ENCODE measurements at places on chromosomes 3 and 15.

GRCh38 chr3:42678447-42678846, 6.9 kb upstream of the KLHL40 start:
- no peak for DNase-seq

DNA sequence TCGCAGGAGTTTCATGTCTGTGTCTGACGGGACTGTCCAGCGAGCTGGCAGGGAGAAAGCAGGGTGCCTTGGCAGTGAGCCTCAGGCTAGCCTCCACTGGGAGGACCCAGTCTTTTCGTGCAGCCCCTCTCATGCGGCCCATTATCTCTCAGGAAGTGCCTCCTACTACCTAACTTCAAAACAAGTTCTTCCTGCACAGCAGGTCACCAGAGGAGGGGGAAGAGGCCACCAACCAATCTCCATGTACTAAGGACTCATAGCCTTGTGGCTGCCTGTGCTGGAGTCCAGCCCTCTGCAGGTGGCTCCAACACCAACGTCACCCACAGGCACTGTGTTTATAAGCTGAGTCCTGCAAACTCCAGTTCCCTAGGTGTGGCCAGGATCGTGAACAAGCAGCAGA, 4.8 kb downstream of the VIPR1 start:
- DNase-seq, result no peak

DNA sequence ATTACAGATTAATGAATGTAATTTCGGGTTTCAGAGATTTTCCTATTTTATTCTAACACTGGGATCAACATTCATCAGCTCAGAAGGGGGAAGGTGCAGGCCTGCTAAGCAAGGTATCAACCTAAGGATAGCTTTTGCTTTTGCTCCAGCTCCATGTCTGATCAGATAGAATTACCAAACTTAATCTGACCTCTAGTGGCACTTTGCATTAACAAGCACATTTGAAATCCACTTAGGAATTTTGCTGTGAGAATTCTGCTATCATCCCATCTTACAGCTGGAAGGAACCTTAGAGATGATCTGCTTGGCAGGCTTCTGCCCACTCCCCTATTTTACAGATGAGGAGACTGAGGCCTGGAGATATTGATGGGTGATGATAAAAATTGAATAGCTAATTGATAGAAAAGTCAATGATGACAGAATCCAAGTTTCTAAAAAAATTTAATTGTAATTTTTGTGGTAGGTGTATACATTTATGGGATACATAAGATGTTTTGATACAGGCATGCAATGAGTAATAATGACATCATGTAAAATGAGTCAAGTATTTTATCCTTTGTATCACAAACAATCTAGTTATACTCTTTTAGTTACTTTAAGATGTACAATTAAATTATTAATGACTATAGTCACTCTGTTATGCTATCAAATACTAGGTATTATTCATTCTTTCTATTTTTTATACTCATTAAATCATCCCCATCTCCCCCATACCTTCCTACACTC, 209.2 kb upstream of the ZPLD1 start:
- DNase-seq, result no peak

- DNase-seq, result no peak
These were observed 35.2 kb downstream of the NR1I2 start for GRCh38 chr3:119817071-119817470.

DNA sequence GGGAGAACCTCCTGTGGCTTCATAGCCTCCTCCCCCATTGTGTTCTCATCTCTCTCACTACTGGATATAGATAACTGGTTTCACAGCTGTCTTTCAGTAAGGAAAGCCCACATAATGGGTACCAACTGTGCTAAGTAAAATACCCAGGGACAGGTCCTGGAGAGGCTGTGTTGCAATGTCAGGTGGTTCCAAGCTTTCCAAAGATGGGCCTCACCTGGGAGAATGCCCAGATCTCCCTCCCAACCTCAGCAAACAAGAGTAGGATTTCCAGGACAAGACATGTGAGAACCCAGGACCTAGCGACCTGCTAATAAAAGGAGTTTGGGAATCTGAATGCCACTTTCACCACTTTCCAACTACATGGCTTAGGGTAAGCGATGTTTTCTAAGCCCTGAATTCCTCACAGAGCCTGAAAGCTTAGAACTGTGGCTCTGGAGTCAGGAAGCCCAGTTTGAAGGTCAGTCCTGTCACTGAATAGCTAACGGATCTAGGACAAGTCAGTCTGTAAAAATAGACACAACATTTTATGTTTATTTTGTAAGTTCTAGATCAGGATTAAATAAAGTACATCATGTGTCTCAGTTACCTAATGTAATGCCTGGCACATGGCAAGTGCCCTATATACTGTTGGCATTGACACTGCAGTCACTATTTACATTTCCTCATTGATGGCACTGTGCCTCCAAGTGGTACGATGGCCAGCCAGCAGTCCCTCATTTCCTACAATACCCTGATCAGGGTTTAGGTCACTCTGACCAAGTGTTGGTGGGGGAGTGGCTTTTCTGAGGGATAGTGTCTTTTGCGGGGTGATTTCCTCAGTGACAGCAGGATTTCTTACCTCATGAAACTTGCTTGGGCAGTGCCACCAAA, 11.9 kb downstream of the CERS3 start:
- no peak for DNase-seq

GRCh38 chr3:127747751-127748521, 74.4 kb downstream of the MGLL start:
- DNase-seq, result no peak

DNA sequence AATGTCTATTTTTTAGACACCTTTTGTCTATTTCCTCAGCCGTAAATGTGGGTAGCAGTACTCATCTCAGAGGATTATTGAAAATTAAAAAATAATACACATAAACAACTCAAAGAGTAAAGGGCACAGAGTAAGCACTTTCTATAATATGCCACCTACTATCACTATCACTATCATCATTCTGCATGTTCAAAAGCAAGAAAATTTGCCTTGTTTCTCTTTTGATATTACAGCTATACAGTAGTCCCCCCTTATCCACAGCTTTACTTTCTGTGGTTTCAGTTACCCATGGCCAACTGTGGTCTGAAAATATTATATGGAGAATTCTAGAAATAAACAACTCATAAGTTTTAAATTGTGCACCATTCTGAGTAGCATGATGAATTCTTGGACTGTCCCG, 27.7 kb downstream of the CLASP2 start:
- no peak for DNase-seq

DNA sequence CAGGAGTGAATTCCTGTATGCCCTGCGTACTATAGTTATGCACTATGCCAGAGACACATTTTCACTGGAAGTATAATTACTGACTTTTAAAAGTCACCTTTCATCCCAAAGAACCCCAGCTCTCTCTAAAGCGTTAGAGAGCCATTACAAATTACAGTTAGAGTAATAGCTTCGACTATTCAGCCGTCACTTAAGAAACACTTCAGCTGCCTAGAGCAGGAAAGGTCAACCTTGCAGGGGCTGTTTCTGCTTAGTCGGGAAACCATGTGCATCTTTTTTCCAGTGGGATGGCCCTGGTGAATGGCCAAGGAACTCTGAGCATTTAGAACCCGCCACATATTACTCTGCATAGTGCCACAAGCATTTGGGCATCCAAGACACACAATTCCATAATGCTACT, 235.9 kb downstream of the ARRDC4 start:
- no peak for DNase-seq

- no peak for DNase-seq
These were observed 975.4 kb downstream of the ZPLD1 start for GRCh38 chr3:103410231-103410630.

GRCh38 chr3:117995842-117996437, 1038.7 kb downstream of the IGSF11 start:
- DNase-seq, result no peak

DNA sequence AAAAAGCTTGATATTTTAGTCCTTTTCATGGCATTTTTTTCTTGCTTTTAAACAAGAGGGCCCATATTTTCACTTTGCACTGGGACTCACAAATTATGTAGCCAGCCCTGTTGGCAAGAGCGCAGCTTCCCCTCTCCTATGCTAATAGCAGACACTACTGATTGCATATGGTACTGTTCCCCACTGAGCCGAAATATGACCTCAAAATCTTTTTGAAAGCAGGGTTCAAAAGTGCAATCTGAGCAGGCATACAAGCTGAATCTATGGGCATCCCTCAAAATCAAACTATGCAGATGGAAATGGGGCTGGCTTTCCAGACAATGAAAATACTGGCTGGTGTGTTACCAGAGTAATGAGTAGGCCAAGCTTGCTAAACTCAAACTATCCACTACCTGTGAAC, 225.2 kb upstream of the SETMAR start:
- no peak for DNase-seq

DNA sequence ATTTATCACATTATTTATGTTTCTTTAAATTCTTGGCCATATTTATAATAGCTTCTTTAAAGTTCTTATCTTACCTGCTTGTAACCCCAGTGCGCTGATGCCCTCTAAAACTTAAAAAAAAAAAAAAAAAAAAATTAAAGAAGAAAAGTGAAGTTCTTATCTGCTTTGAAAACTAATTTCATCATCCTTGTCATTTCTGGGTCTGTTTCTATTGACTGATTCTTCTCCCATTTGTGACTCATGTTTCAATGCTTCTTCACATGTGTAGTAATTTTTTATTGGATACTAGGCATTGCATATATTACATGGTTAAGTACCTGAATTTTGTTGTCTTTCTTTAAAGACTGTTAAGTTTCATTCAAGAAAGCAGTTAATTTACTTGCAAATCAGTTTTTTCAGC, 3.4 kb upstream of the SEC22A start:
- DNase-seq, result no peak

- DNase-seq, result no peak
These were observed 119.4 kb downstream of the SUCLG2 start for GRCh38 chr3:67535006-67535405.

GRCh38 chr3:143256416-143256815, 136.8 kb downstream of the CHST2 start:
- no peak for DNase-seq

DNA sequence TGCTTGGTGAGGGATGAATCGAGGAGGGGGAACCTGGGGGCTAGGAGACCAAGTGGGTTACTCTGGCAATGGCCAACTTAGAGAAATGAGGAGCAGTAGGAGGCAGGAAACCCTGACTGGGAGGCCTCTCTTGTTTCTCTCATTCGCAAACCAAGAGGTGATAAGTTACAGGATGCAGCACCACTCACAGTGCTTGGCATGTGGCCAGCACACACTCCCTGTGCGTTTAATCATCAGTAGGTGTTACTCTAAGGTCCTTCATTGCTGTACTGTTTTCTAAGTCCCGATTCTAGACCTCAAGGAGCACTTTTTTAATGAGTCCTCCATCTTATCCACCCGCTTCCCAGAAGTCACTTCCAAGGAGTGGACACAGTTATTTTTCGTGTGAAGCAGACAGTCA, 314.1 kb upstream of the TRIM42 start:
- DNase-seq, result no peak

DNA sequence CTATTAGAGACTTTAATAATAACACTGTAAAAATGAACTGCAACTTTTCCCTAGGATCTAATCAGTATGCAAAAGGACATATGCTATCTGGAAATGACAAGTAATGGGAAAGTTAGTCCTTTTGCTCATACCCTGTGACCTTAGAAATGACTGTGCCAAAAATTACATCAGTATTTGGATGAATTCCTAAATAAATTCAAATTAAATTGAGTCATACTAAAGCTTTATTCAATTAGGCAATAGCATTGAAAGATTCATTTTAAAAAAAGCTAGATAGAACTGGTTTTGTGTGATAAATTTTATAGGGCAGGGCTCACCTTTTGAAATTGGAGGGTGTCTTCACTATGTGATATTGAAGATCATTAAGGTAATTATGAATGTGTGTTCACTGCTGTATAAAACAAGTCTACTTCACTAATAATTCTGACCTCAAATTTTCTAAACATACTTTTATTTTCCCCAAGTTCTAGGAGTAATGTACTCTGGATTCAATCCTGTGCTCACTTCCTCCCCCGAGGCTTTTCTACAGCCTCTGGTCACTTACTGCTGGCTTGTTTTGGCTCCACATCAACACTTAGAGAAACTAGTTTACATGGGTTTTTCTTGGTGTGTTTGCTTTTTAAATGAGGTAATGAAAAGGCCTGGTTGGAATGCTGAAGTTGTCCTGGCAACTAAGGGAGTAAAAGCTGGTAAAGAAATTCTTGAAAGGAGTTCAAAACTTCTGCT, 44.4 kb upstream of the SPTSSB start:
- DNase-seq, result no peak

GRCh38 chr3:157373783-157374182, 62.9 kb upstream of the PTX3 start:
- DNase-seq, result no peak

GRCh38 chr15:91380114-91380513, 280.1 kb downstream of the SV2B start:
- no peak for DNase-seq

GRCh38 chr3:32104492-32104891, 1.9 kb upstream of the GPD1L start:
- DNase-seq, result no peak

DNA sequence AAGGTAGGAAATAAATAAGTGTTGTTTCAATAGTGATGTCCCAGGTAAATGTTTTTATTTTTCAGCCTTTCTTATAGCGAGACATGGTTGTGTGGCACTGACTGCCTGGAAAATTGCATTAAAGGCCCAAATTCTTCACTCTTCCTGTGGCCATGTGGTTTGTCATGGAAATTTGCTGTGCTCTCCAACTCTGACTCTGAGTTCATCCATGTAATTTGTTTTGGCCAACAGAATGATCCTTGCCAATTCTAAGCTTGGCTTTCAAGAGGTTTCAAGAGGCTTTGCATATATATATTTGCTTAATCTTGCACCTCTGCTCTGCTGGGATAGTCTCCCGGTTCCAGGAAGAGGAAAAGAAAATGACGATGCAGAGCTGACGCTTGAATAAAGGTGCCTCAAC, 107.5 kb upstream of the ARHGEF26 start:
- DNase-seq, result no peak

GRCh38 chr3:189936201-189936945, 184.3 kb downstream of the P3H2 start:
- no peak for DNase-seq

GRCh38 chr3:157718800-157719199, 215.6 kb upstream of the VEPH1 start:
- DNase-seq, result no peak

DNA sequence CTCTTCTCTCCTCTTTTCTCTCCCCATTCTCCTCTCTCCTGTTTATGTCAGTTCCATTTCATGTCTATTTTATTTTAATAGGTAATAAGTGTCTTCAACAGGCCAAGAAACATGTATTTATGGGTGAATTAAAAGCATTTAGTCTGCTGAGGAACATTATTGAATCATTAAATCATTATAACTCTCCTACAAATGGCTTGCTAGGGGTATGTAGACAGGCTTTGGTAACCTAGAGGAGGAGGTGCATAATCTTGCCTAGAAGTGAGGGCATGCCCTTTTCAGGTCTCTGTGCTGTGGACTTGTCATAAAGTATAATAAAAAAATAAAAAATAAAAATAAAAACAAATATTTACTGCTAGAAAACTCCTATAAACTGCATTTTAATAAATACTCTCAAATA, 88.9 kb upstream of the SNTN start:
- no peak for DNase-seq

- no peak for DNase-seq
These were observed 28.1 kb downstream of the CYP11A1 start for GRCh38 chr15:74339371-74339770.

DNA sequence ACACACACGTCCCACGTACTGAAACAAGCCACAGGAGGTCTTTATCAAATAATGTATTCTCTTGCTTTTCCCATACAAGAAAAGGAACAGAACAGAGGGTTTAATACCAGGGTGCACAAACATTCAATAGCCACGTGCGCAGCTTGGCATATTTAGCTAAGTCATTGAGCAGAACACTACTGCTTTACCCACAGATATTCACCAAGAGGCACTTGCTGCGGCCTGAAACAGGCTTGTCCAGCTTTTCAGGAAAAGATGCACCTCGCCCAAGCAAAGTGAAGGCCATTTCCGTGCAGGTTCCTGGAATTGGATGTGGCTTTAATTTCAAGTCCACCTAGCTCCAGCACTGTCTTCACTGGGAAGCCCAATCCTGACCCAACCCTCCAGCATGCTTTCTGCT, 17.6 kb downstream of the ZDHHC3 start:
- no peak for DNase-seq
